ENCODE measurements at places on chromosomes 12 and 14.

DNA sequence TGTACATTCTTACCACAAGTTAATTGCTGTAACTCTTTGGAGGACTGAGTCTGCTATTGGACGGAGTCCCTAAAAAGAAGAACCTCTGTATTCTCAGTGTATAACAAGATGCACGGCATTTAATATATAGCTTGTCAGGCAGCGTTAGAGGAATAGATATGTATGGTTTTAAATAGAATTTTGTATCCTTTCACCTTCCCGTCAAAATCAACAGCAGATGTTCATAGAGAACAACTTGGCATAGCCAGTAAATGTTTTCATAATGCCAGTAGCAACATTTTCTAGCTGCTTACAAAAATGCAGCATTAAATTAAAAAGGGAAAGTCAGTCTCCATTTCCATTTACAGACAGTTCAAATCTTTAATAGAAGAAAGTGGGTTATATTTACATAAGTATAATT is 6.8 kb downstream of the SCYL2 start:
- no peak for DNase-seq

DNA sequence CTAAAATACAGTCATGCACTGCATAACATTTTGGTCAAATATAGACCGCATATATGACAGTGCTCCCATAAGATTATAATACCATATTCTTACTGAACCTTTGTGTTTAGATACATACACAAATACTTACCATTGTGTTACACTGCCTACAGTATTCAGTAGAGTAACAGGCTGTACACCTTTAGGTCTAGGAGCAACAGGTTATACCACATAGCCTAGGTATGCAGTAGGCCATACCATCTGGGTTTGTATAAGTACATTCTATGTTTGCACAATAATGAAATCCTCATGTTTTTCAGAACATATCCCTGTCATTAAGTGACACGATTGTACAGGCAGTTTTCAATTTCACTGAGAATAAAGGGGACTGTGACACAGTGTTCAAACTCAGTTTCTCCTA is 22.3 kb downstream of the KDM5A start:
- DNase-seq: no peak

DNA sequence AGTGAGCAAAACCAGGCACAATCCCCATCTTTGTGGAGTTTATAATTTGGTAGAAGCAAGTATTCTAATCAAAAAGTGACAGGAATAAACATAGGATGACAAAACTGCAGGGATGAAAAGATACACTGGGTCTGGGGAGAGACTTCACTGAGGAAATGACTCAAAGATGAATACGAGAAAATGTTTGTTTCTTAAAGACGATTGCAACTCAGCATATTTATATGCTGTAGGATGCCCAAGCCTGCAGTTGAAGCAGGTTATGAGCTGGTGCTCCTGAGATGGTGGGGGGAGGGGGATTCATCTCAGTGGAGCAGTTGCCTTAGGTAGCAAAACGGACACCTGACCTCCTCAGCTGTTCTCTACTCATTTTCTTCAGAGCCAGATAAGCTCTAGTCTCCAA is 13.4 kb upstream of the SLC38A4 start:
- DNase-seq: no peak

DNA sequence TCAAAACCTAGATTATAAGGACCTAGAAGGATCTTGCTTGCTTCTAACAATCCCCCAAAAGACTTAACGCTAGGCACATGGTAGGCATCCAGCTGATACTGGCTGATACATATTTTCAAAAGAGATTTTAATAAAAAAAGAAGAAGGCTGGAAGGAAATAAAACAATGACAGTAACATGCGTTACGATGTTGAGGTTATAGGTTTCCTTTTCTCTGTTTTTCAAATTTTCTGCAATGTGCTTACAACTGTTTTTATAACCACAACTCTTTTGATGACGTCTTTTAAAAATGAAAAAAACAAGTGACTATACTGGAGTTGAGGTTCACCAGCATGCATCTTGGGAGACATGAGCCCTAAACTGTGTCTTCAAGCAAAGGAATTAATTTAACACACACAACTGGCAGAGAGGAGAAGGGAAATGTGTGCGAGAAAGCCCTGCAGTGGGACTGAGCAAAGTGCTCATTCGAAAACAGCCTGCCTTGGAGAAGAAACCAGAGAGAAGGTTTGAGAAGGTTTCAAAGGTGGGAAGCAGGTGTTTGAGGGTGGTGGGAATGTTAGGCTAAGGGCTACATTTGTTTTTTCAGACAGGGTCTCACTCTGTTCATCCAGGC is 80.4 kb downstream of the DUSP16 start:
- no peak for DNase-seq

DNA sequence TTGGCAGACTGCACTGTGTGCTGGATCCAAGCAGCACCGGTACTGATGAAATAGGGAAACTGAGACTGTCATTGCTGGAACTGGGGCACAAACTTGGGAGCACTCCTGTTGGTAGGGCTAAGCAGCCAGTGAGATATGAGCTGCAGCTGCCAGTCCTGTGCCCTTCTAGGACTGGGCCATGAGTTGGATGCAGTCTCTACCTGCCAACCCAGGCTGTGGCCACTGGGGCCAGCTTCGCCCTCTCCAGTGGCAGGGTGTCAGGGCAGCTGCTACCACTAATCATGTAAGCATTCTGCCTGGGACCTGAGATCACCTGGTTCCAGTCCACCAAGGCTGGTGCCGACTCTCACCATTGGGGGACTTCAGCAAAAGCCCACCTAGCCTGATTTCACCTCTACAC is 121.1 kb downstream of the PAWR start:
- DNase-seq: no peak

DNA sequence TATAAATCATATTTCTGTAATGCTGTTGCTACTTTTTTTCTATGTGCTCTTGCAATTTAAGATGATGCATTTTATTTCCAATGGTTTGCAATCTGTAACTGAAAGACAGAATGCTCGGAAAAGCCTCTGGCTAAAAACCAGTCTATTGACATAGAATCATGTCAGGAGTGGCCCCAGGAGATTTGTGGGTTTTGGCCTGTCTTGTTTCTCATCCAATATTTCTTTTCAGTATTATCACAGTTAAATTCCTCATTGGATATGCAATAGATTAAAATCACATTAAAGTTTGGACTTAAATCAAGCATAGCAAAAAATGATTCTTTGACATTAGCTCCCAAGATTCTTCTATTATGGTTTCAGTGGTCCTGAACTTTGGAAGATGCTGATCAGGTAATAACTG is 19.1 kb upstream of the SLC38A2 start:
- no peak for DNase-seq

GRCh38 chr14:47194055-47194454 is 481.4 kb downstream of the MDGA2 start:
- no peak for DNase-seq

- DNase-seq: no peak
These were observed 717 bp downstream of the ORAI1 start for GRCh38 chr12:121626853-121627640.

GRCh38 chr12:127860536-127860935 is 406.4 kb upstream of the TMEM132C start:
- no peak for DNase-seq

GRCh38 chr14:94933486-94933885 is 163.6 kb upstream of the GSC start:
- DNase-seq: no peak

DNA sequence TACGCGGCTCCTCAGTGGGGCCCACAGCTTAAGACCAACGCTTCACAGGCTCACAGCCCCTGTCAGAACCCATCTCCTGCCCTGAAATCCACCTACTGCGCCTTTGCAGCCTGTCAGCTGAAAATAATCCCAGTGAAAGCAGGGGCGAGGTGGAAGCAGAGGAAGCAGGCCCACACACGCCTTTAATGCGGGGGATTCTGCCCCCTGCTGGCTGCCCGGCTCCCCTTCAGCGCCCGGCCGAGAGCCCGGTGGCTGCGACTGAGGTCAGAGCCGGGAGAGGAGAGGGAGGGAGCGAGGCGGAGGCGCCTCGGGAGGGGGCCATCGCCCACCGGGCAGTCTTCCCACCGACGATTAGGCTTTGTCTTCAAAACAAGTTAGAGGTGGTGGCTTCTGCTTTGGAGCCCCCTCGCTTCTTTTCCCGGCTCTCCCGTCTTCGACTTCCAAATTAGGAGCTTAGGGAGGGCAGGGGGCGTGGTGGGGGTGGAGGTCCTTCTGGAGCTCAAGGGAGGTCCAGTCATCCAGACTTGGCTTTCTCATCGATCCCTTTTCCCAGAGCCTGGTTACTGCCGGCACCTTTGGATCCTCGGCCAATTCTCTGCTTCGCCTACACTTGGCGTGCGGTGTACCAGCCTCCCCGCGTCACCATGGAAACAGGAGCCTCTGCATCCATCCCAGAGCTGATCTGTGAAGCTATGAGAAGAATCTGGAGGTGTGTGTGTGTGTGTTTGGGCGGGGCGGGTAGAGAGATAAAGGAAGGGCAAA is 25.2 kb upstream of the RND1 start:
- no peak for DNase-seq

DNA sequence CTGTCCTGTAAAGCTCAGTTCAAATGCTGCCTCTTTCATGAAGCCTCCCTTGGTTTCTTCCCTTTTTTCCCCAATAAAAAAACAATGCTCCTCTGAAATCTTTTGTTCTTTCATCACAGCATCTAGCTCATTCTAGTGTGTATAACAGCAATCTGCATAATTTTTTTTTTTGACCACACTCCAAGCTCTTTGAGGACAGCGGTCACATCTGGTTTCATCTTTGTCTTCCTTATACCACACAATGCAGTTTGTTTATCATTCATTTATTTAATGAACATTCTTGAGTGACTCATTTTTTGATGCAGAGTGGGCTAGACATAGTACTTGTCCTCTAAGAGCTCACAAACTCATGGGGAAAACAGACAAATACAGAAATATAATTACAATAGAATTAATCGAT is 7.3 kb downstream of the GNG2 start:
- no peak for DNase-seq

DNA sequence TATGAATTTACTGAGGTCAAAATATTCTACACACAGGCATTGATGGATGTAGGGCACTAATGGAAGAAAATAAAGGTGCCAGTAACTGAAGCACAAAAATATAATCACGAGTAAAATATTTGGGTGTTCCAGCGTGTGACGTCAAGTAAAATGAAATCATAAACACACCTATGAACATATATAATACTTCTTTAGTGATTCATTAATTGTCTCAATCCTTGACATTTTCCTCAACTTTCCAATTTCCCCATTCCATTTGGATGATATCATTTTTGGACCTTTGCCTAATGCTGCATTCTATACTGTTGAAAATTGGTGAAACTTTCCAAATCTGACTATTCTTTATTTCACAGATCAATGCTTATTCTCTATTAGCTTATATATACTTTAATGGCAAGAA is 649.3 kb downstream of the GALC start:
- no peak for DNase-seq

GRCh38 chr12:132288516-132289215 is 40.7 kb downstream of the GALNT9 start:
- no peak for DNase-seq

- DNase-seq: no peak
These were observed 55.0 kb upstream of the NELL2 start for GRCh38 chr12:44930972-44931600.

DNA sequence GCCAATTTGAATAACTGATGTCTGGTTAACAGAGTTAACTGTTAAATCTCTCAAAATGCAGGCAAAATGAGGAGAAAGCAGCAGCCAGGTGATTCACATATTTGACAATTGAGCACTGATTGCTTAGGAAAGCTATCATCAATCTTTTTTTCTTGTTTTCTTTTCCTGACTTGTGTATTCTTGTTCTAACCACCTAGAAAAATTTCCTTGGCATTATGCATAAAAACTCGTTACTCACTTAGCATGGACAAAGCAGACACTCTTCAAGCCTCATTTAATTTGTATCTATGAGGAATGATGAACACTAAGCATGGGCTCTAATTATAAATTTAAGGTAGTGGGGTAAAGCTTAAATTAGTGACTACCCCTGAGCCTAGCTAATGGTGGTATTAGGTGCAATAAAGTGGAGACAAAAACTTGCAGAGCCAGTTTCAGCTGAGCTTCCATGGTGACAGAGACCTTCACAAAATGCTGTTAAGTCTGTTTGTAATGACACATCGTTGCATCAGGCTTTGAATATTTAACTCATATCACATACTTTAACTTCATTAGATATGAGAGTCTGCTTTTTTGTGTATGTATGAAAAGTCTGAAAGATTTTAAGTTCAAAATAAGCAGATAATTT is 52.0 kb downstream of the RASSF9 start:
- DNase-seq: no peak

GRCh38 chr12:130860311-130860710 is 11.6 kb upstream of the RAN start:
- no peak for DNase-seq

- DNase-seq: no peak
These were observed 142.1 kb downstream of the MED13L start for GRCh38 chr12:116135209-116135930.

GRCh38 chr12:5114436-5114835 is 70.8 kb downstream of the KCNA5 start:
- DNase-seq: no peak

GRCh38 chr12:10558301-10558700 is 52.6 kb downstream of the EIF2S3B start:
- DNase-seq: no peak

- no peak for DNase-seq
These were observed 2.1 kb downstream of the TTC6 start for GRCh38 chr14:37597538-37597913.

DNA sequence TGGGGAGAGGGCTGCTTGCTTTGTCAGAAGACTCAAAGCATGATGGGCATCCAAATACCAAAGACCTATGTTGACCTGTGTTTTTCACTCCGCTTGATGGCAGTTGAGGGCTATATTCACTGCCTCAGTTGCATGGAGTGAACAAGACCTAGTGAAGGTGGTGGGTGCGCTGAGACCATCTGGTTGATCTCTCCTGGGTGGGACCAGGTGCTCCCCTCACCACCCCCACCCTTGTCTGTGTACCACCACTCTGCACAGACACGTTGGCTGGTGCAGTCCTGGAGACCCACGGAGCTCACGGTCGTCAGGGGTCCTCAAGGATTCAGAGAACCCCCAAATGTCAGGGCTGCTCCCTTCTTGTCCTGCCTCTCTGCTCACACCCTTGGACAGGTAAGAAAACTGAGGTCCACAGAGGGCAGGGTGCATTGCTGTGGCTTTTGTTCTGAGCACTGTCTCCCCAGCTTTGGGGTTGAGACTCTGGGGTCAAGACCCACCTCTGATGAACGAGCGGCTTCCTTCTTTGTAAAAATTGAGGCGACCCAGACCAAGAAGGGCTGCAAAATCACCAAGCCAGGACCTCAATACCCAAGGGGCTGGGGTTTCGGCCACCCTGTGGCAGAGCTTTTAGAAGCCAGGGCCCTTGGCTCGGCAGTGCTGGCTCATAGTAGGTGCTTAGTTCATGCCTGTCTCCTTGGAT is 166.3 kb upstream of the RTL1 start:
- DNase-seq: peak; percentile 37

- no peak for DNase-seq
These were observed 723.1 kb upstream of the TBX3 start for GRCh38 chr12:115407036-115407435.

GRCh38 chr12:119659289-119659897 is 8.5 kb upstream of the PRKAB1 start:
- DNase-seq: no peak
